Non-pigmented ciliary epithelial cell (primary cell): ENCODE measurements at places on chromosomes 7 and 10.

- no peak for DNase-seq
These were observed 31.4 kb downstream of the FIGNL1 start for GRCh38 chr7:50418526-50419290.

GRCh38 chr10:95374597-95375209, 83.9 kb upstream of the PDLIM1 start:
- DNase-seq, result no peak

GRCh38 chr10:104548090-104548489, 93.0 kb upstream of the SORCS3 start:
- DNase-seq, result no peak

GRCh38 chr7:151104411-151105235, 18.3 kb downstream of the AGAP3 start:
- DNase-seq, result no peak

DNA sequence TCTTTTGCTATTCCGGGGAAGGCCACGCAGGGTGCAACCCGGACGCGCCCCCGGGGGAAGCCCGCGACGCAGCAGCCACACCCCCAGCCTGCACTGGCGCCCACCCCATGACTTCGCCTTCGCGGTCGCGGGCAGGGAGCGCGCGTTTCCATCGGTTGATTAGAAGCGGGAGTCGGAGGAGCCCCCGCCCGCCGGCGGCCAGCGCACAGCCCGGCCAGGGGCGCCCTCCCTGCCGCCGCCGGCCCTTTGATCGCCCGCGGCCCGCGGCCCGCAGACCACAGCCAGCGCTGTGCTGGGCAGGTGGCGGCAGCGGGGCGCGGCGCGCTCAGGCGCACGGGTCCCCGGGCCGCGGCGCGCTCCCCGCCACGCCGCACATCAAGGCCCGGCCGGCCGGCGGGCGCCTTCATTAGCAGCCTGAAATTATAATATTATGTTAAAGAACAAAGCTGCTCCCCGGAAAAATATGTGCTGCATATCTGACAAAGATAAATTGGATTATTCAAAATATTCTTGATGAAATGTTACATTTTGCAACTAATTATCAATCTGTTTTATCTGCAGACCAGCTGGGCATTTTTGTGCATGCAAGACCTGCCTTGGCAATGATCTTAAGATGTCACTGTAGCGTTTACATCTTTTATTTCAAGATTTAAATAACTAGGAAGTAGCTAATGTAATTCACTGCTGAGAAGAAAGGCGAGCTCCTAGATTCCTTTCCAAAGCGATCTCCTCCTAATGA, 160.7 kb upstream of the MKI67 start:
- DNase-seq, result no peak

DNA sequence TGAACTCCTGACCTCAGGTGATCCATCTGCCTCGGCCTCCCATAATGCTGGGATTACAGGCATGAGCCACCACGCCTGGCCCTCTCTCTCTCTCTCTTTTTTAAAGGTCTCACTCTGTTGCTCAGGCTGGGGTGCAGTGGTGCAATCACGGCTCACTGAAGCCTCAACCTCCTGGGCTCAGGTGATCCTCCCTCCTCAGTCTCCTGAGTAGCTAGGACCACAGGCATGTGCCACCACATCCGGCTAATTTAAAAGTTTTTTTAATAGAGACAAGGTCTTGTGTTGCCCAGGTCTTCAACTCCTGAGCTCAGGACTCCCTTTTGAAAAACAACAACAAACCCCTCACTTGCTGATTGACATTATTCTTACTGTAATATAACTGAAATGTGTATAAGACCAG, 11.6 kb downstream of the PALD1 start:
- DNase-seq, result no peak

- no peak for DNase-seq
These were observed 8.0 kb upstream of the CHST15 start for GRCh38 chr10:124101351-124101750.

- no peak for DNase-seq
These were observed 162.5 kb downstream of the GPR37 start for GRCh38 chr7:124603066-124603465.

DNA sequence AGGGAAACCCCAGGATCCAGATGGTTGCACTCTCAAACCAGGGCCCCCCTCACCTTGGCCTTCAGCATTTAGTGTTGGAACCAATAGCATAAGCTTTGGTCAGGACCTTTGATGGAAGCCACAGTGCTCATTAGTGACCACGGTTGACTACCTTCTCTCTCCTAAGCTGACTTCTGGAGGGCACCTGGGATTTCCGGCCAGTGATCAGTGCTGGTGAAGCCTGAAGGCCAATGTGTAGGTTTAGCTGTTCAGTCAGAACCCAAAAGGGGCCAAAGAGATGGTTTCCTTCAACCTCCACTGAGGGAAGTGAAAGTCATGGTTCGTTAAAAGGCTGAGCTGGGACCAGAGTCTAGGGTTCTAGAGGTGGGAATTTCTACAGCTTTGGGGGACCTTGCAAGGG, 46.4 kb downstream of the TCF7L2 start:
- no peak for DNase-seq

GRCh38 chr10:8194050-8194449, 139.6 kb downstream of the GATA3 start:
- no peak for DNase-seq

DNA sequence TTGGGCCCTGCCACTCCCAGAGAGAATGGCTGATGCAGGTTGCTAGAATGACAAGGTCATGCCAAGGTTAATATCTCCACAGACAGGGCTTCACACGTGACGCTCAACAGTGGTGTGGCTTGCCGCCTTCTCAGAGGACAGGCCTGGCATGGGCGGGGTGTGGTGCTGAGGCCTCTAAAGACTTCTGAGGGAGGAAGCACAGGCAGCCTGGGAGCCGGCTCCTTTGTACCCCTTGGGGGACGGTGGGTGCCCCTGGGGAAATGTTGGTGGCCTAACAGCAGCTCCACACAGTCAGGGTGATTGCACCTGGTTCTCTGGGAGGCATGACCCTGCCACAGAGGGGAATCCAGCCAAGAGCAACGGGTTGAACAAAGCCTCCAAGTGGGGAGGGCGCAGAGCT, 115.1 kb downstream of the PKD1L1 start:
- no peak for DNase-seq

GRCh38 chr7:93923942-93924341, 2.4 kb downstream of the GNG11 start:
- DNase-seq, result no peak

DNA sequence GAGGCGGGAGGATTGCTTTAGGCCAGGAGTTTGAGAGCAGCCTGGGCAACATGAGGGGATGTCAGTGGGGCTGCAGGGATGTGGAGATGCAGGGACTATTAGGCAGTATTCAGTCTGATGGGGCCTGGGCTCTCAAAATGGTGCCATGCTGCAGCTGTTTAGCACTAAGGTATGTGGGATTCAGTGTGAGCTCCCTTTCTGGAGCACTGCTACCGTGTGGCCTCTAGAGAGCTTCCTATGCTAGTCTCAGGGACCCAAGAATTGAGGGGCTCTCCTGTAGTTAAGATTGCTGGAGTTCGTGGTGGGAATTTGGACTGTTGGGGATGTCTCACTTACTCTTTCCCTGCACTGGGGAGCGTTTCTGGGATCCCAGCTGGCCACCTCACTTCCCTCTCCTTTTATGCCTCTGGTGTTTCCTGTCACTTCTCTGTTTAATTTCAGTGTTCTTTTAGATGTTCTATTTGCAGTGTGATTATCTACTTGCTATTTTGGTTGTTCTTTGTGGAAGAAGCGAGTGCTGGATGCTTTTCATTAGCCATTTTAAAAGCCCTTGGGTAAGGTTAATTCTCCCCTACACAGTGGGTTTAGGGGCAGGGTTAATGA, 23.4 kb downstream of the LSMEM1 start:
- DNase-seq, result no peak

- no peak for DNase-seq
These were observed 23.6 kb downstream of the ABI1 start for GRCh38 chr10:26837139-26837538.

DNA sequence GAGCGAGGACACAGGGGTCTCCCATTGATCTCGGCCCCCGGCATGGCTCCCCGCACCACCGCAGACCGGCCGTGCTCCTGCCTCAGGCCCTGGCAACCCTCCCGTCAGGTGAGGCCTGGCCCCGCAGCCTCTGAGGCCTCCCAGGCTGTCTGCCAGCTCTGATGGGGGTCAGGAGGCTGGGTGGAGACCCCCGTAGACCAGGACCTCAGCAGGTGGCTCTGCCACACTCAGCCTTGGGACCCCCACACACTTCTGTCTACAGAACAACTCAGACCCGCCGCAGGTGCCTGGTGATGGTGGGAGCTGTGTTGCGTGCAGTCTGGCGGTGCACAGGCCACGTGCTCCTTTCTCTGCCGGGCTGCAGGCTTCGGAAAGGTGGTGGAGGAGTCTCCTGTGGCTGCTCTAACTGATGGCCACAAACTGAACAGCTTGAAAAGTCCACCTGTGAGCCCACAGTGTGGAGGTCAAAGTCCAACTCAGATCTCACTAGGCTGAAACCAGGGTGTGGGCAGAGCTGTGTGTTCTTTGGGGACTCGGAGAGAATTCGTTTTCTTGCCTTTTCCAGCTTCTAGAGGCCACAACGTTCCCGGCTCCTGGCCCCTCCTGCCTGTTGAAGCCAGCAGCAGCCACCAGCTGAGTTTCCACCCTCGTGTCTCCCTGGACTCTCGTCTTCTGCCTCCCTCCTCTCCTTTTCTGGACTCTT, 62.5 kb downstream of the PWWP2B start:
- DNase-seq, result no peak

GRCh38 chr10:70601746-70602145, 795 bp downstream of the PRF1 start:
- DNase-seq, result no peak

DNA sequence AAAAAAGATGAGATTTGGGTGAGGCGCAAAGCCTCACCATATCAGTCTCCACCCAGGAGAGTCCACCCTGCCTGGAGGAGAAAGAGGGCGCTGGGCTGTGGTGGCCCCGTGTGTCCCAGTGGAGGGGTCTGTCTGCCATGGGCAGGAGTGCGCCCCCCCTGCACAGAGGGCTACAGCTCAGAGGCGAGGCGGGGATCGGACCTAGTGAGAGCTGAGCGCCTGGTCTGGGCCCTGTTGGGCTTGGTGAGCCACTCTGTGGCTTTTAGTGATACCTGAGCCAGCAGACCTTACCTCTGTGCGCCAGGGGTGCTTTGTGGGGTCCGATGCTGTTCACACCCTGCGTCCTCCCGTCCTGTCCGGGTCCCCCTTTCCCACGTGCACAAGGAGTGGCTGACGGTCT, 25.9 kb upstream of the GNA12 start:
- no peak for DNase-seq

DNA sequence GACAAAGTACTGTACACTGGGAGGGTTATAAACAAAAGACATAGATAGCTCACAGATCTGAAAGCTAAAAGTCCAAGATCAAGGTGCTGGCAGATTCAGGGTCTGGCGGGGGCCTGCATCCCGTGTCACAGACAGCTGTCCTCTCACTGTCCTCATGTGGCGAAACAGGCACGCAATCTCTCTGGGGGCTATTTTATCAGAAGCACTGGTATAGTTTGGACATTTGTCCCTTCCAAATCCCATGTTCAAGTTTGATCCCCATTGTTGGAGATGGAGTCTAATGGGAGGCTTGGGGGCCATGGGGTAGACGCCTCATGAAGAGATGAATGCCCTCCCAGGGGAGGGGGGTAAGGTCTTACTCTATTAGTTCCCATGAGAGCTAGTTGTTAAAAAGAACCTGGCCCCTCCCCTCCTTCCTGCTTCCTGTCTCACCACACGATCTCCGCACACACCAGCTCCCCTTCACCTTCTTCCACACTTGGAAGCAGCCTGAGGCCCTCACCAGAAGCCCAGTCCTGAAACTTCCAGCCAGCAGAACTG, 72.5 kb upstream of the UCN3 start:
- no peak for DNase-seq

- DNase-seq, result no peak
These were observed 87.7 kb downstream of the CUBN start for GRCh38 chr10:17041626-17042520.

DNA sequence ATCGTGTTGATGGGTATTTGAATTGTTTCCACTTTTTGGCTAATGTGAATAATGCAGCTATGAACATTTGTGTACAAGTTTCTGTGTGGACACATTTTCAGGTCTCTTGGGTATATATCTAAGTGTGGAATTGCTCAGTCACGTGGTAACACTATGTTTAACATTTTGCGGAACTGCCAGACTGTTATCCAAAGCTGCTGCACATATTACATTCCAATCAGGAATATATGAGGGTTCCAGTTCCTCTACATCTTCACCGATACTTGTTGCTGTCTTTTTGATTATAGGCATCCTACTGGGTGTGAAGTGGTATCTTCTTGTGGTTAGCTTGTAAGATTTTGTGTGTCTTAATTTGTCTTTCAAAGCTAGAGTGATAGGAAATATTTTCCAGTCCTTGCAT, 6.8 kb downstream of the PTPN12 start:
- no peak for DNase-seq

GRCh38 chr7:95324431-95324830, at the start of gene PON1:
Gene PON1 (minus strand): TSS chr7:95324532. CDS start chr7:95324475, 57 bp downstream.
- DNase-seq, result no peak

DNA sequence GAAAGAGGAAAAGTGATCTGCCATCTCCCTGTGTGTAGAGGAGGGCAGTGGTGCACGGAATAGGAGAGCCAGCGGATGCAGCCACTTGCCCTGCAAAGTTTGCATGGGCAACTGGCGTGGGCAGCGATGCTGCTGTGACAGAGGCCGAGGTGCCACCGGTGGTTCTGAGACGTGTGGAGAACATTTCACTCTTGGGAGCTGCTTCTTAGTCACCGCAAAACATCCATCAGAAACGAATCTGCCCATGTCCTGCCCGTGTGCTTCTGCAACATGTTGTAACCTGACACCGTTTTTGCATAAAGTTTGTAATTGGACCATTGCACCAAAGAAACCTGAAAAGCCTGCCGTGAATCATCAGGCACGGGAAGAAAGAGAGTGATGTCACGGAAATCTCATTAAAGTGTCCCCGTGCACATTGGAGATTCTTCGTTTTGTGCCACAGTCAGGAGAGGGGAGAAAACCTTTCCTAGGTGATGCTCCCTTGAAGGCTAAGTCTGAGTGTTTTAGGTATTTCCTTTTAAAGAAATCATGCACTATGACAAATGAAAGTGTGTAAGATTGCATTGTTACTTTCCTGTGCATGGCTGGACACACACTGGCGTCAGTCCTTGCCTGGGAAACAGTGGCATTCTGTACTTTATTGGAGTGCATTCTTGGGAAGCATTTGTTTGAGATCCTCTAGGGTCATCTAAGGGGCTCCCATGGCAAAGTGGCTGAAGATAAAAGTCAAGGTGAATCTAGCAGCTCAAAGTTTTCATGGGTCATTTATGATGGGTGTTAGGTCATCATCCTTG, 302.6 kb downstream of the KLF6 start:
- peak; percentile 74 for DNase-seq

GRCh38 chr7:69843653-69844052, 245.4 kb downstream of the AUTS2 start:
- DNase-seq, result no peak

GRCh38 chr10:118423800-118424442, 81.8 kb upstream of the FAM204A start:
- peak; percentile 54 for DNase-seq
